ENCODE measurements at places on chromosomes 7 and 10. TPM values are rescaled to one million over a fixed set of nuclear protein-coding genes. Genes with fewer than 3 reads are reported as not detected.

The GRID1 gene
- 1.3 TPM for total RNA-seq

The OR2A42 gene
- not detected for total RNA-seq

The CALN1 gene
- not detected for total RNA-seq

The PDE1C gene
- 198 TPM for total RNA-seq

The CUBN gene
- total RNA-seq = 0.92 TPM

The MSMB gene
- total RNA-seq = not detected

The ZNF736 gene
- 3.4 TPM for total RNA-seq

The ADCK2 gene
- 11.6 TPM for total RNA-seq

Data from Right ventricle myocardium inferior (tissue), 1 donor.